ENCODE measurements at places on chromosomes 3 and 15.
A peak's percentile ranks its signal among the peaks of the same experiment; 100 is the strongest.

GRCh38 chr15:47587940-47588802 is 129.1 kb upstream of the SEMA6D start:
- DNase-seq: peak; percentile 4

GRCh38 chr3:61634678-61635077 is 73.3 kb downstream of the PTPRG start:
- peak; percentile 15 for DNase-seq

DNA sequence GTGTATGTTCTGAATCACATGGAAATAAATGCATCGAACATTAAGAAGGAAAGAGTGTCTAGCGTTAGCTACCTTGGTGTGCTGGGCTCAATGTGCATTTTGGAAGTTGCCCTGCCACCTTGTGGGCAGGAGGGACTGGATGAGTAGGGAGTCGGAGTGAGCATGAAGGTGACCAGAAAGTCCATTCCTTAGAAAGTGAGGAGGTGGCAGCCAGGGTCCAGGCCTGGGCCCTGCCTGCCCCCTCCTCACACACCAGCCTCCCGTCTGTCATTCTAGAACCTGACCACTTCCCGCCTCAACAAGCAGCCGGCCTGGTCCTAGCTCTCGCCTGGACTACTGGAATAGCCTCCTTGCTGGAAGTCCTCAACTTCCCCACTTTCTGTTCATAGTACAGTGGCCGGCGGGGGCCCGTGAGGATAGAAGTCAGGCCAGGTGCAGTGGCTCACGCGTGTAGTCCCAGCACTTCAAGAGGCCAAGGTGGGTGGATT is 10.2 kb upstream of the GATA2 start:
- no peak for DNase-seq

DNA sequence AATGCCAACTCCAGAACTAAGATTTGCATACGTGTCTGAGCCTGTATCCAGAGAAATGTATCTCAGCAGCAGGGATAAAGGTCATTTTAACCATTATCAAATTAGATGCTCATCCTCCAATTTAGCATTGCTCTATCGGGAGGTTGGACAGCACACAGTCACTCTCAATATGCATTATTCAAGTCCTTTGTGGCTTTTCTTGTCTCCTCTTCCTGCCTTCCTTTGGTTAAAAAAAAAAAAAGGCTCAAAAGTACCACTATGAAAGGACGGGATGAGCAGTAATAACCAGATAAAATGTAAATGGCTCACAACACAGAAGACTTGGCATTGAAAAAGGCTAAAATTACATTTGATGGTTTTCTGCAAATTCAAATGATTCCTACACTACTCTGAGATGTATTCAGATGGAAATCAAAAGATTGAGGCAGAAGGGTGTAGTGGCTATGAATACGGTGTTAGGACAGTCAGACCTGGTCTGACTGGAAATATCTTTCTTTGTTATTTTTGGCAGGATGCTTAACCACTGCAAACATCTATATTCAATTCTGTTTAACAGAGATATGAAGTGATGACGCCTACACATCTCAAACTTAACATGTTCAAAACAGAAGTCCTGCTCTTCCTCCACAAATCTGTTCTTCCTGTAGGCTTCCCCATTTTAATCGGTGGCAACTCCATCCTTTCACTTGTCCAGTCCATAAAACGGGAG is 109.6 kb downstream of the ADAMTS9 start:
- DNase-seq: peak; percentile 14

GRCh38 chr15:88321271-88321670 is 64.7 kb upstream of the NTRK3 start:
- no peak for DNase-seq

Data from astrocyte of the hippocampus (primary cell).